Neuronal stem cell (in vitro differentiated cells): ENCODE measurements at places on chromosomes 11 and 22.
A peak's percentile ranks its signal among the peaks of the same experiment; 100 is the strongest.

- DNase-seq = no peak
Observed at GRCh38 chr11:92888696-92889095, 80.8 kb upstream of the MTNR1B start.

DNA sequence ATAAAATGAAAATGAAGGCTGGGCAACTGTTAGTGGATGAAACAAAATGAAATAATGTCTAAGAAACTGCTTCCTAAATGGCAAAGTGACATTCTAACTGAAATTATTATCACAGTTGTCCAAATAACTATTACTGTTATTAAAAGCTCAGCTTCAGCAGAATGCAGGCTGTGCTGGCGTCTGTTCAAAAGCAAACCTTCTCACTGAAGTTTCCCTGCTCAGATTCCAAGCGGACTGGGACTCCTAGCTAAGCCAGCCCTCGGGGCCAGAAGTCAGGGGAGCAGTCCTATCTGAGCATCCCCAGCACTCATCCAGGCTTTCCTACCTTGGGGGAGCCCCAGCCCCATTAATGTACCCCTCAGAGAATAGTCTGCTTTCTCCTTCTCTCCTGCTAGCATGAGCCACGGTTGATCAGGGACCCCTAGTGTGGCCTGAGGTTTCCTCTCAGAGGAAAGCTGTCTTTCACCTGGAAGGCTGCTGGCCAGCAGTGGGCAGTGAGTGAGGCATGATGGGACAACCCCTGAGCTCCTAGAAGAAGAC lies 1167.3 kb downstream of the TBC1D22A start:
- DNase-seq = no peak

- DNase-seq = no peak
Observed at GRCh38 chr11:58058276-58059006, 27.7 kb downstream of the OR6Q1 start.

DNA sequence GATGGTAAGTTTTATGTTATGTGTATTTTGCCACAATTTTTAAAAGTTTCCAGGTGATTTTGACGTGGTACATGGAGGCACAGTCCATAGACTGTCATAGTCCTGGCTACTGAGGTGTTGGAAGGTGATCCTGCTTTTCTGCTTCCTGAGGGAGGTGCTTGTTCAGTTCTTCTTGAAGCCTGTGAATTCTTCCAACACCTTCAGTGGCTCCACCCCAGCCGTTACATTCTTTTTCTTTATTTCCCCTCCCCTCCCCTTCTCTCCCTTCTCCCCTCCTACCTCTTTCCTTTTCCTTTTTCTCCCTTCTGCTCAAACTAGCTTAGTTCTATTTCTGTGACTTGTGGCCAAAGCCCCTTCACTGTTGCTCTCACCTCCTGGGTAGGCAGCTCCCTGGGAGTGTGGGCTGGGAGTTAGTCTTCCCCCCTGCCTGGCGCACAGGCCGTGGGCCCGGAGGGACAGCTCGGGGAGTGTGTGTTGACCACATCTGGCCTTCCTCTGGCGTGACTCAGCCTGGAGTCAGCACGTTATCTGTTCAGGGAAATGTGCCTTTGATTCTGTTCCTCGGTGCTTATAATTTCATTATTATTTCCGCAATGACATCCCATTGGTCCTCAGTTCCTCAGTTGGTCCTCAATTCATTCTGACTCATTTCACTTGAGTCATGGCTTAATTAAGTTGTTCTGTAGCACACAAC lies 566.2 kb downstream of the TBC1D22A start:
- no peak for DNase-seq

GRCh38 chr22:39559456-39560105 lies 11.0 kb upstream of the CACNA1I start:
- no peak for DNase-seq

DNA sequence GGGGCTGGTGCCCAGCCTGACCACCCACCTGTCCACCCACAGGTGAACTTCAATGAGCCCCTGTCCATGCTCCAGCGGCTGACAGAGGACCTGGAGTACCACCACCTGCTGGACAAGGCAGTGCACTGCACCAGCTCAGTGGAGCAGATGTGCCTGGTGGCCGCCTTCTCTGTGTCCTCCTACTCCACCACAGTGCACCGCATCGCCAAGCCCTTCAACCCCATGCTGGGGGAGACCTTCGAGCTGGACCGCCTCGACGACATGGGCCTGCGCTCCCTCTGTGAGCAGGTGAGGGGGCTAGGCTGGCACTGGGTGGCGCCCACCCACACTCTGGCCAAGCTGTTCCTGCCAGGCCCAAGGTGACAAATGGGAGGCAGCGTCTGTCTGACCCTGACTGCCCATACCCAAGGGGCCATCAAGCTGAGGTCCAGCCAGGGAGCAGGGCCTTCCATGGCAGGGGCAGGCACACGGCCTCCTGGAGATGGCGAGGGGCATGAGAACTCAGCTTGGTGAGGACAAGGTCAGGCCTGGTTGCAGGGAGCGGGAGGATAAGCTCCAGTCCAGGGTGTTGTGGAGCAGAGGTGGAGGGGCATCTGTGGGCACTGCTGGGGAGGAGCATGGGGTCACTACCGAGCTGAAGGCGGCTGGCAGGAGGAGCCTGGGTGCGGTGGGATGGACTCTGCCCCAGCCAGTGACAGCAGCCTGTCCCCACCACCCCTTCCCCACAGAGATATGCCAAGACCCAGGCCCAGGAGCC lies 77.7 kb downstream of the MORC2 start:
- DNase-seq = peak; percentile 26

DNA sequence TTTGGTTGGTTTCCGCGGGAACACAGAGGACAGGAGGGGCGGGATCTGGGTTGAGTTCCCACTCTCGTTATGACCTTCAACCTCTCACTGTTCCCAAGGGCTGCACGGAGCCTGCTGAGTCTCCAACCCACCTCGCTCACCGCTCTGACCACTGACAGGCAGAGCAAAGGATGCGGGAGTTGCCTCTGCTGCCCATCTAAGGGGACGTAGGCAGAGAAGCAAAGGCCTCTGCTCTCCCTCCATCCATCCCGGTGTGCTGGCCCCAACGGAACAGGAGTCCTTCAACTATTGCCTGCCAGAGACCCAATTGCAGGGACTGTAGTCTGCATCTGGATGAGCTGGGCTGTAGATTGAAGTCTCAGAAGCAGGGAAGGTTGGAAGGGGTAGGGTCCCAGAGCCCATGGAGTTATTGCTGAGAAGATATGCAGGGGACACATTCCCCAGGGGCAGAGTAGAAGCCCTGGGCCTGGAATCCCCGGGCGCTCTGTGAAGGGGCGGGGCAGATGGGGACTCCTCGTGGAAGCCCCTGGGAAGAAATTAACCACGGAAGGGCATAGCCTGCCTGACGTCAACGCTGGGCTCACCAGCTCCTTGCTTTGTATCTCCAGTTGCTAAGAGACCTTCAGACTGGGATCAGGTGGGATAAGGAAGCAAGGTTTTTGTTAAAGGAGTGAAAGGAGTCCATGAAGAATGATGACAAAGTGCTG lies 12.7 kb upstream of the FXYD2 start:
- DNase-seq = no peak

DNA sequence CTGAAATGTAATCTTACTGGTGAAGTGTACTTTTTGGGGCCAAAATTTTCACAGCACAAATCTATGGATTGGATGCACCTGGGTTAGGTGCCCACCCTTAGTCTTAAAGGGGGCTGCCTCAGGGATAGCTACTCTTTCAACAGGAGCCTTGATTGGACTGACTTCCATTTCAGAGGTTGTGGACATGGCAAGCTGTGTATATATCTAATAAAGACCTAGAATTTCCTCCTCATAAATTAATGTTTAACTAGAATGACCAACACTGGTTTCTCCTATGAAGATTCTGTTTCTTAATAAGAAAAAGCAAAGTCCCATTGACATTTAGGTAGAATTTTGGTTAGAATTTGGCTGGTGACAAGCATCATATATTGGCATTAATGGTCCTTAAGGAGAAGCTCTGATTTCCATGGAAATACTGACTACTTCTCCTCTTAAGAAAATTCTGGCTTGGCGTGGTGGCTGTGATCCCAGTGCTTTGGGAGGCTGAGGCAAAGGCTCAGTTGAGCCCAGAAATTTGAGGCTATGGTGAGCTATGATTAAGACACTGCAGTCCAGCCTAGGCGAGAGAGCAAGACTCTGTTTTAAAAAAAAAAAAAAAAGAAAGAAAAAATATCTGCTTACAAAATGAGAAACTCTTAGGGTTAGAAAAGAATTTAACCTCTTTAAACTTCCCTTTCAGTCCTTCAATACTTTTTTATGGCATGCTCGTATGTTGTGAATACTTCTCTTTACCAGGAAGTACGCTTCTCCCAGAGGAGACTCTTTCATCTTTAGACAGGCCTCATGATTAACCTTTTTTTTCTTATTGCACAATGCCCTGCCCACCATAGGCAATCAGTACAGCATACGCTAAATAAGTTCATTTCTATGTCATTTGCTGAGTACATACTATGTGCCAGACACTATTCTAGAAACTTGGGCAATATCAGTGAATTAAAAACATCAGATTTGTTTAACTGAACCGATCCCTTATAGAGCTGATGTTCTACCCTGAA lies 77.2 kb downstream of the PRR5L start:
- no peak for DNase-seq

GRCh38 chr22:25494774-25495173 lies 69.7 kb upstream of the GRK3 start:
- no peak for DNase-seq

- no peak for DNase-seq
Observed at GRCh38 chr11:20090654-20091374, 69.5 kb downstream of the DBX1 start.

- no peak for DNase-seq
Observed at GRCh38 chr11:64762277-64762673, 2.5 kb upstream of the PYGM start.

DNA sequence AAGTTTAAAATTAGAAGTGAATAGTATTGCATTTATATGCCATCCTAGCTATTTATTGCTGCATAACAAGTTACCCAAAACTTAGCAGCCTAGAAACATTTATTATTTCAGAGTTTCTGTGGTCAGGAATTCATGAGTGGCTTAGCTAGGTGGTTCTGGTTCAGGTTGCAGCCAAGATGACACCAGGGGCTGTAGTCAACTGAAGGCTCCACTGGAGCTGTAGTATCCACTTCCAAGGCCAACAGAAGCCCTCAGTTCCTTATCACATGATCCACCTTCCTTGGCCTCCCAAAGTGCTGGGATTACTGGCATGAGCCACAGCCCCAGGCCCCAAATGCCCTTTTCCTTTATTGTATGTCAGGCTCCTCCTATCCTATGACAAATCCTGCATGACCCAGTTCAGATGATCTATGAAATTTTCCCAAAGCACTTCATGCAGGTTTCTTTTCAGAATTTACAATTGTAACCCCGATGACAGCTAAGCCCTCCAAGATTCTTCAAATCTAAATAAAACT lies 6.1 kb upstream of the ALG8 start:
- no peak for DNase-seq

- DNase-seq = no peak
Observed at GRCh38 chr11:119809346-119809745, 80.3 kb upstream of the NECTIN1 start.

DNA sequence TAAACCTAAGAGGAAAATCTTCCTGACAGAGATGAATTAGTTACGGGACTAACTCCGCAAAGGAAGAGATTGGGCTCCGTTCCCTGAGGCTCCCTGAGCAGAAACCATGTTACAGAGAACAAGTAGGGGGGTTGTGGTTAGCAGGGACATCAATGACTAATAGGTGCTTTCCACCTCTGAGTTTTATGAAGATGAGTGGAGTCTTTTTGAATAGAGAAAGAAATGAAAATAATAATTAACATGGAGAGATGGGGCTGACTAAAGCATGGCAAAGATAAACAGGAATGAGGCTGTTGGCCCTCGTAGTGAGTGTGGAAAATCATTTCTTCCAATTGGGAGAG lies 47.5 kb upstream of the PICALM start:
- no peak for DNase-seq

GRCh38 chr11:130165601-130166456 lies 6.2 kb downstream of the ST14 start:
- DNase-seq = no peak

GRCh38 chr11:107140983-107141382 lies 122.7 kb upstream of the GUCY1A2 start:
- DNase-seq = no peak

DNA sequence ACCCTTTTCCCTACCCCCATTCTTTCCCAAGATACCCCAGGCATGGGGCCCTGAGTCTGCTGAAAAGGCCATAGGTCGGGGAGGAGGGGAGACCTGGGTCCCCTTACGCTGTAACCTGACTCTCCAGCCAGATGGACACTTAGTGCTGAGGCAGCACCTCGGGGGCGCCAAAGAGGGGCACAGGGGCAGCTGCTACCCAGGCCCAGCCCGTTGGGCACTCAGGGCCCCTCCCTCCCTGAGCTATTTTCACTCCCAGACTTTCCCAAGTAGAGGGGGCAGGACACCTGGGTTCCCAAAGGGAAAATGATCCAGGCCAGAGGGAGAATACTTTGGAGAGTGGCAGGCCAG lies 933 bp downstream of the ACTN3 start:
- peak; percentile 55 for DNase-seq

DNA sequence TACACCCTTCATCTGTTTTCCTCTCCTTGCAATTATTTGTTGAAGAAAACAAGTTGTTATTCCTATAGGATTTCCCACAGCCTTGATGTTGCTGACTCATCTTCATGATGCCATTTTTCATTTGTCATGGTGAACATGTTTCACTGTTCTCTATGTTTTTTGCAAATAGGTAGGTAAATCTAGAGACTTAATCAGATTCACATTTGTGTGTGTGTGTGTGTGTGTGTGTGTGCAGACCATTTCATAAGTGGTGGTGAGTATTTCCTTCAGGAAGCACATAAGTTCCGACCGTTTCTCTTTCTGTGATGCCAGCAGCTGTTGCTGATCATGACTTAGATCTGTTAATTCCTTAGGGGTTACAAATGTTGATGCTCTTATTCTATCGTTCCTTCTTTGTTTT lies 80.3 kb upstream of the IZUMO1R start:
- DNase-seq = no peak

DNA sequence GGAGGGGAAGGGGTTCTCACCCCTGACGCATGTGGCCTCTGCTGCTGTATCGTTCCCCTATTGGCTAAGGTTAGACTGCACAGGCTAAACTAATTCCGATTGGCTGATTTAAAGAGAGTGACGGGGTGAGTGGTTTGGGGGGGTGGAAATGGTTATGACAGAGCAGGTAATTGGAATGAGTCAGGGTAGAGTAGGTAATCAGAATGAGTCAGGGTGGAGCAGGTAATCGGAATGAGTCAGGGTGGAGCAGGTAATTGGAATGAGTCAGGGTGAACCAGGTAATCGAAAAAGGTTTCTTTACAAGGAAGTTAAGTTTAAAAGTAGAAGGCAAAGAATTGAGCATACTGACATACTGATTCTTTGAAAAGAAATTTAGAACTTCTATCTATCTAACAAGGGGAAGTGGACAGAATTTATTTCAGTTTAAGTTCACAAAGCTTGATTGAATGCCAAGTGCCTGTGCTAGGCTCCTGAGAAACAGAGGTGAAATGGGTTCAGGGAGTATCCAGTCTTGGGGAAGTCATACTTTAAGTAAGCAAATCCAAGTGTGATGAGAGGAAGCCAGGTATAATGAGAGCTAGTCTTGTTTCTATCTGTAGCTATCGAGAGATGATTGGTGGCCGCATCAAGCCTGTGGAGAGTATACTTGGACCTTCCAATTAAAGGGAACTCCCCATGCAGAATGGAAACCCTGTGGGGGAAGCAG lies 58.0 kb downstream of the C11orf91 start:
- no peak for DNase-seq

- DNase-seq = no peak
Observed at GRCh38 chr11:75351791-75352587, 528 bp upstream of the ARRB1 start.

GRCh38 chr22:33757041-33757801 lies 163.1 kb downstream of the LARGE1 start:
- DNase-seq = no peak
